ENCODE measurements at places on chromosomes 7 and 10. TPM values are rescaled to one million over a fixed set of nuclear protein-coding genes. Genes with fewer than 3 reads are reported as not detected.

- no peak overlapping the region for H3K4me3 ChIP-seq
- no peaks in the 10 kb centered on the region for H3K27me3 ChIP-seq
- DNase-seq = no peak
Measured at GRCh38 chr7:151273651-151274390, 25.3 kb upstream of the SMARCD3 start.

GRCh38 chr10:84590327-84591193 lies 262.2 kb downstream of the CCSER2 start:
- no peak overlapping the region for H3K27ac ChIP-seq
- no peaks in the 10 kb centered on the region for H3K4me1 ChIP-seq
- no peaks in the 10 kb centered on the region for H3K27me3 ChIP-seq
- H3K4me3 ChIP-seq = no peak overlapping the region
- DNase-seq = no peak
- no peaks in the 10 kb centered on the region for H3K36me3 ChIP-seq

- no peaks in the 10 kb centered on the region for H3K36me3 ChIP-seq
- DNase-seq = no peak
- no peak overlapping the region for H3K4me3 ChIP-seq
- no peak overlapping the region for H3K27ac ChIP-seq
- H3K27me3 ChIP-seq = no peaks in the 10 kb centered on the region
Measured at GRCh38 chr7:95619517-95619916, 23.2 kb upstream of the PDK4 start.

DNA sequence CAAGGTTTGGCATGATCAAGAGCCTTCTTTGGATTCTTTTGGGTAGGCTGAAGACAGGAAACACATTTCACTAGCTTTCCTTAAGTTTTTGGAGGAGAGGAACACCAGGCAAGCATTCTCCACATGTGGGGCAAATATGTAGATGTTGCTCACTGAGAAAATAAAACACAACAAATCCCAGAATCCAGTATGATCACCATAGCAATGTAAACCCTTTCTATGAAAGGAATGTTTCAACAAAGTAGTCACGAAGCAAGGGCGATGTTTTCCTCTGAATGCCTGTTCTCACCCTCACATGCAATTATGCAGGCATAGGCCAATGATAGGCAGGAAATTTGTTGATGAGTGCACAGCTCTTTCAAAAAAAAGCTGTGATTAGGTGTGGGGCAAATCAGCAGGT lies 20.5 kb upstream of the CEP41 start:
- H3K27me3 ChIP-seq = no peaks in the 10 kb centered on the region
- no peak overlapping the region for H3K27ac ChIP-seq
- H3K36me3 ChIP-seq = no peaks in the 10 kb centered on the region
- DNase-seq = no peak

Gene MCMBP
- 55.5 TPM for total RNA-seq

All from suprapubic skin (tissue), 4 donors.